Spleen (tissue), 13 donors: ENCODE measurements at places on chromosomes 5 and 9.

DNA sequence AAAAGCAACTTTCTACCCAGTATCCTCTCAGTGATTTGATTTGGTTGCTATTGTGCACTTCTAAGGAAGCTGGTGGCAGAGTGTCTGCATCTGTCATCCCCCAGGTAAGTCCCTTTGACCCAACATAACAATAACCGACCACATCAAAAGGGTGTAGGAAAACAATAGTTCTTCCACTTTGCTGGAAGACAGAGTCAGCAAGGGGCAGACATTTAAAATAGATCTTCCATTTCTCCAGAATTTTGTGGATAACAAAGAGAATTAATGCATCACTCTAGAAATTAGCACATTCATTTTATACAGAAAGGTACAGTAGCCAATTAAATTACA lies 177.5 kb downstream of the EBF1 start:
- no peak for DNase-seq

GRCh38 chr9:127360829-127361228 lies 36.1 kb upstream of the SLC2A8 start:
- no peak for DNase-seq

GRCh38 chr9:95516221-95516733 lies 494 bp downstream of the PTCH1 start:
- DNase-seq = no peak

- no peak for DNase-seq
These were observed 24.8 kb downstream of the GKAP1 start for GRCh38 chr9:83792746-83793145.

GRCh38 chr5:152547202-152547601 lies 142.1 kb upstream of the NMUR2 start:
- DNase-seq = no peak

GRCh38 chr5:180492226-180492903 lies 1.8 kb upstream of the CNOT6 start:
- no peak for DNase-seq

DNA sequence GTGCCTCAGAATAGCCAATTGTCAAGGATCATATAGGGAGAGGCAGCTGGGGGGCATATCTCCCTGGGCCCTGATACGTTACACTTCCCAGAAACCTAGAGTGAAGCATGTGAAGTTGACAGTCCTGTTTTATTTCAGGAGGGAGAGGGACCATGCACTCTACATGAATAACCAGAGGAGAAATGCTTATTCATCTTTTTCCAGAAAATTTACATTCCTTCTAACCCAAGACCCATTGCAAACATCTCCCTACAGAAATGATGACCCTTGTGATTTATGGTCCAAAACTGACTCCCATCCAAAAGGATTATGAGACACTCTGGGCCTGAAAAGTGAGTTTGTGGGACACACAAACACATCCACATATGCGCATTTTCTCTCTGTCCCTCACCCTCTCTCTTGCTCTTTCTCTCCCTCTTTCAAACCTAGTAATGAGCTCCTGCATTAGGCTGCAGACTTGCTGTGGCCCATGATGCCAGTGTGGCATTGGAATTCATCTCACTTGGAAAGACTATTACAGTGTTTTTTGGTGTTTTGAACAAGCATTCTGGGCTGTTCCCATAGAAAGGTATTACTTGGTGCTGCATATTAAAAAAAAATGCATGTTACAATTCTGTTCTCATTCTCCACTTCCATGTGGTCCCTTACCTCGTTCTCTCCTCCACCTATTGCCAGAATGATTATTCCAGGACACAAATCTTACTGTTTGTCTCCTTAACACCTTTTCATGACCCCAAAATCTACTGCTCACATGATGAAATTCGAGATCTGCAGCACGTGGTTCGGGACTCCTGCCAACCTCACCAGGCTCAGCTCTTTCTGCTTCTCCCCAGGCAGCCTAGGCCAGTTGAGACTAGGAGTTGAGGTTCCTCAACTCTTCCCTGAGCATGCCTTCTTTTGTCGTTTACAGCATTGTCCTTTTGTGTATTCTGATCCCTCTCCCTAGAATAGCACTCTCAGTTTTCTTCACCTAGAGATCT lies 451.3 kb upstream of the KLF4 start:
- no peak for DNase-seq

GRCh38 chr5:157215514-157216167 lies 35.0 kb downstream of the ITK start:
- DNase-seq = no peak

DNA sequence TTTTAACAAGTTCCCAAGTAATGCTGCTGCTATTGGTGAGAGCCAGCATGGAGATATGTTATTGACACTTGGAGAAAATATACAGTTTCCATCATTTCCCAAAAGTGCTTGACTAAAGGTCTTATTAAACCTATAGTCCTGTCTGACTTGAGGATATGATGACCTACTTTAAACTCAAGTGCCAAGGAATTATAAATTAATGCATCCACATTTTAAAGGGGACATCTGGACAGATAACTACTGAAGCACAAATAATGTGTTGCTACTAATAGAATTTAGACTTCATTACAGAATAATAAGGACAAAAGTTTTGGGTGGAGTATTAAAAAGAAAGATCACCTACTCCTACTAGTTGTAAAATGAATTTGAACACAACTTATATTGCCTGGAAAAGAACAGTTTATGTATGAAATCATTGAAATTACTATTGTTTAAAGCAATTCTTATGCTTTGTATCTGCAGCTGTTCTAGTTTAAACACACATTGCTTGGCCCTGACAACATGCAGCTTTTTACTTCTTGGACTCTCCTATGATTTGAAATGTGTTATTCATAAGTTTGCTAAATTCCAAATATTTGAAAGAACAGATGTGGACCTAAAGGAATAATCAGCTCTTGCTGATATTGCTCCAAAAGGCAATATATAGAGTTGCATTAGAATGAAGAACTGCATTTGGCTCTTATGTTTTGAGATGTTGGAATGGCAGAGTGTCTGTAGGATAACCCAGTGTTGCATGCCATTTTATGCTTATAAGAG lies 73.4 kb downstream of the SGCD start:
- DNase-seq = no peak

DNA sequence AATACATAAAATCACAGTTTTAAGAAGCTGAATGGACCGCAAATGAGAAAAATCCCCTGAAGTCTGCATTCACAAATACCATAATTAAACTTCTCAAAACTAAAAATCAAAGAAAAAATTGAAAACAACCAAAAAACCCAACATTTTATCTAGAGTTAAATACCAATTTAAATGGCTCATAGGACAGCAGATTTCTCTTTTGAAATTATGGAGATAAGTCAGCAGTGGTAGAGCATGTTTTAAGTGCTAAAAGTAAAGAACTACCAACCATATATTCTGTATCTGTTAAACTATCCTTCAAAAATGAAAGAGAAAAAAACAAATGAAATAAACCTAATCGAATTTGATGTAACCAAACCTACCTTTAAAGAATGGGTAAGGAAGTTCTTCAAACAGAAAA lies 862.8 kb downstream of the TAF11L14 start:
- DNase-seq = no peak

DNA sequence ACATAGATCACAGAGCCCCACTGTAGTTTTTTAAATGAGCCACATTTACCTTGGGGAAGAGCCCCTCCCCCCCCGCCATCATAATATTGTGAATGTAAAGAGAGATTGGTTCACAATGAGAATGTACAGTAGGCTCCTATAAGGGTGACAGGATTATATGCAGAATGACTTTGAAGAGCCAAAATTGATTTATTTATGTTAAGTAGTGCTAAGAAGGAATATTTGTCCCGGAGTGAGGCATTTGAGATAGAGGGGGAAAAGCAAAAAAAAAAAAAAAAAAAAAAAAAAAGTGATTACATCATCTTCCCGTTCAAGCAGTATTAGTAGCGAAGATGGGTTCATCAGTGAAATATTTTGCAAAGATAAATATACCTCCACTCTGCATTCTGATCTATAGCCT lies 73.9 kb downstream of the PIK3R1 start:
- no peak for DNase-seq

GRCh38 chr5:177473443-177474001 lies at the start of gene DBN1:
Gene DBN1, minus strand, starts transcription at chr5:177473634. Its CDS starts 113 bp downstream, at chr5:177473521.
- no peak for DNase-seq

DNA sequence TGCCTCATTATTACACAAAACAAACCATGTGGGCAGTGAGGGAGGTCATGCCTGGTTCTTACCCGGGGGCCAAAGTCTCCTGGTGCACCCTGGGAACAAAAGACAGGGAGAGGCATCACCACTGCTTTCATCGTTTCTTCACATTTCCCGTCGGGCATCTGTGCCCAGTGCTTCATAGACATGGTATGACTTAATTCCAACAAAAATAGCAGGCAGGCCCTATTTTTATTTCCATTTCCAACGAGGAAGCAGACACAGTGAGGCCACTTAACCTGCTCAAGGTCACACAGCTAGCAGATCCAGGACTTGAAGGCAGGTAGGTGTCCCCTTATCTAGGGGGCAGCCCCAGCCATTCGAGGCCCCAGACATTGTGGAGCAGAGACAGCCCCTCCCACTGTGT lies 34.6 kb upstream of the PHYKPL start:
- no peak for DNase-seq

- DNase-seq = no peak
These were observed 2.7 kb downstream of the TNC start for GRCh38 chr9:115115117-115115880.

GRCh38 chr9:8534828-8535227 lies 735.2 kb upstream of the DMAC1 start:
- DNase-seq = no peak

DNA sequence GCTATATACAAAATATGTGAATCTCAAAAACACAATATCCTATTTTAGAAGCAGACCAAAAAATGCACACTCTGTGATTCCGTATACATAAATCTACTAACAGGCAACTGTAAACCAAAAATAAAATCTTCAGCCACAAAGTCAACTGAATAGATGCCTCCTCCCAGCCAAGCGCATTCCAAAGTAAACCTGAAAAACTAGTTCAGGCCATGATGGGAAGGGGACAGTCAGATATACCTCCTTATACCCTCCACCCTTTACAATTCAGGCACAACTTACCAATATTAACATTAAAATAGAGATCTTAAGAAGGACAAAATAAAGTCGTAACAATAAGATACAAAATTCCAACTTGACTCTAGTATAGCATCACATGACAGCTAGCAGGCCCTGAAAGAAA lies 1604.5 kb upstream of the NUDT12 start:
- no peak for DNase-seq

DNA sequence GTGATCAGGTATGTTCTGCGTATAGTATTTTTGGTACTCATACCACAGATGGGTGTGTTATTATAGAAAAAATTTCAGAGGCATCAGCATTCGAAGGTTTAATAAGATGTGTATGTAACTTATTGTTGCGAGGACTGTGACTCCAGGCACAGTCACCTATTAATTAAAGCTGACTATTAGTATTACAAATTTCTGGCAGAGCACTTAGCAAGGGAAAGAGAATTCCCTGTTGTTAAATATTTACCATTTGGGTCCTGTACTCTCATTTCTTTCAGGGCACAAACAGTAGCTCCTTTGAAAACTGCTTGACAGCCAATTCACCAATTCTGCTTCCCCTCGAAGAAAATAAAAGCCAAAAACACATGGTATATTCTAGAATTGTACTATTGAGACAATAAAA lies 653.8 kb downstream of the ELAVL2 start:
- DNase-seq = no peak

- no peak for DNase-seq
These were observed 571.0 kb upstream of the ARRDC3 start for GRCh38 chr5:91954136-91954535.

- peak; percentile 38 for DNase-seq
These were observed 95.9 kb upstream of the COL5A1 start for GRCh38 chr9:134545543-134546245.

- DNase-seq = no peak
These were observed 50.7 kb upstream of the SLC25A51 start for GRCh38 chr9:37954581-37954981.

DNA sequence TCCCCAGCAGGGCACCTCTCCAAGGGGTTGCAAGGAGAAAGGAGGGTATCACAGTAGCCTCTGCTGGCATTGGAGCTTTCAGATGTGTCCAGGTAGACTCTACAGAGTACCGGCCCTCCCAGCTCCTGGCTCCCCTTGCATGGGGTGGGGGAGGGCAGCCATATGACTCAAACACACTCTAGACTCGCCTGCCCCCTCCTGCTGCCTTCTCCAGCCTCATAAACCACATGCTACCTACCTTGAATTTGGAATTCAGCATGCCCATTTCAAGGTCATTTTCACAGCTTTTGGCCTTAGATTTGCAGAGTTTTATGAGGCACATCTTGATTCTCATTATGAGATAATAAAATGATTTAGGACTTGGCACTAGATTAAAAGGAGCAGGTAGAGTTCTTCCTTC lies 32.8 kb upstream of the SMIM32 start:
- no peak for DNase-seq

GRCh38 chr5:115330830-115331229 lies 34.4 kb upstream of the CCDC112 start:
- DNase-seq = no peak

DNA sequence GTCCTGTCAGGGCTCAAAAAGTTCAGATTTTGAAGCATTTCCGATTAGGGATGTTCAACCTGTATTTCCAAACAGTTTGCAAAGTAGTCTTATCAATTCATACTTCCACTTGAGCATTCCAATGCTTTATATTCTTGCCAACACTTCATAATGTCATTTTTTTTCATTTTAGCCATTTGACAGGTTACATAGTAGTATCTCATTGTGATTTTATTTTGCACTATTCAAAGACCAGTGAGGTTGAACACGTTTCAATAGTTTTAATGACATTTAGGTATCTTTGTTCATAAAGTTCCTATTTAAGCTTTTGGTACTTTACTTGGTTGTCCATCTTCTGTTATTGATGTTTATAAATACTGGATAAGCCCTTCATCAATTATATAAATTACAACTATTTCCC lies 71.4 kb downstream of the CEP120 start:
- DNase-seq = no peak

- DNase-seq = no peak
These were observed 31.4 kb upstream of the MSX2 start for GRCh38 chr5:174692982-174693422.

GRCh38 chr5:4078544-4078943 lies 482.9 kb downstream of the IRX1 start:
- no peak for DNase-seq

- no peak for DNase-seq
These were observed 30.5 kb upstream of the LPAR1 start for GRCh38 chr9:111068771-111069170.

DNA sequence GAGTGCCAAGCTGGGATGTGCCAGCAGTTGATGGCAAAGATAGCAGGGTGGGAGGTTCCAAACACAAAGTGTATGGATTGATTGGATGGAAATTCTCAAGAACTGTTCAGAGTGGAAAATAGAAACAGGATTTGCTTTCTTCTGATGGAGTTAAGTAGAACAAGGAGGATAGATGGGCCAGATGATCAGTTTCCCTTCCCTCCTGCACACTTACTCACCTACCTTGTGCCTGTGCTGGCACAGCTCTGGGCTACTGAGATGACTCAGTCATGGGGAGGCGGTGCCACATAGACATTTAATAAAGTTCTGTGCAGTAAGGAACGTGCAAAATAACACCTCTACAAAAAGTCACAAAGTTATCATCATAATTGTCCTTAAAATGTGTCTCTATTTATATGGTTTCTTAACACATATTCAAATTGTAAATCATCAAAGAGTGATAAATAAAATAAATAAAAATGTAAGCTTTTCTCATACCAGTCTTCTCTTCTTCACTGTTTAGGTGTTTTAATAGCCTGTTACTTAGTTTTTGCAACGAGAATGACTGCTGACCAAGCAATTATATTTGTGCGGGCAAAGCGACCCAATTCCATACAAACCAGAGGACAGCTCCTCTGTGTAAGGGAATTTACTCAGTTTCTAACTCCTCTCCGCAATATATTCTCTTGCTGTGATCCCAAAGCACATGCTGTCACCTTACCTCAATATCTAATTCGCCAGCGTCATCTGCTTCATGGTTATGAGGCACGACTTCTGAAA lies 12.7 kb downstream of the PTPDC1 start:
- no peak for DNase-seq

GRCh38 chr9:121550569-121551512 lies 51.2 kb upstream of the GGTA1 start:
- peak; percentile 94 for DNase-seq
